ENCODE measurements at places on chromosomes 13 and 19.

DNA sequence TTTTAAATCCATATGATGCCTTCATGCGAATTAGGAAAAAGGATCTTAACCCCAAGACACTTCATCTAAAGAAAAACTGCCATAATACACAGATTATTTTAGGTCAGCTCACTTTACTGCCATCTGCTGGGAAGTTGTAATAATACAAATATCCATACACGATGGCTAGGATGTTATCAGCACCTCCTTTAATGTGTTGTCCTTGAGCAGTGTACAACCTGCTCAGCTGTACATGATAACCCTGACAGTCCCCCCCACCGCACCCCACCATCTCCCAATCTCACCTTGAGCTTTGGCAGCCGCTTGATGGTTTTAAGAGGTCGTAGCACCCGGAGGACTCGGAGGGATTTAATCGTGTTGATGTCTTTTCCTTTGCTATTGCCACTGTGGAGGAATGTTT lies 112.2 kb downstream of the IER2 start:
- peak; percentile 18 for DNase-seq

DNA sequence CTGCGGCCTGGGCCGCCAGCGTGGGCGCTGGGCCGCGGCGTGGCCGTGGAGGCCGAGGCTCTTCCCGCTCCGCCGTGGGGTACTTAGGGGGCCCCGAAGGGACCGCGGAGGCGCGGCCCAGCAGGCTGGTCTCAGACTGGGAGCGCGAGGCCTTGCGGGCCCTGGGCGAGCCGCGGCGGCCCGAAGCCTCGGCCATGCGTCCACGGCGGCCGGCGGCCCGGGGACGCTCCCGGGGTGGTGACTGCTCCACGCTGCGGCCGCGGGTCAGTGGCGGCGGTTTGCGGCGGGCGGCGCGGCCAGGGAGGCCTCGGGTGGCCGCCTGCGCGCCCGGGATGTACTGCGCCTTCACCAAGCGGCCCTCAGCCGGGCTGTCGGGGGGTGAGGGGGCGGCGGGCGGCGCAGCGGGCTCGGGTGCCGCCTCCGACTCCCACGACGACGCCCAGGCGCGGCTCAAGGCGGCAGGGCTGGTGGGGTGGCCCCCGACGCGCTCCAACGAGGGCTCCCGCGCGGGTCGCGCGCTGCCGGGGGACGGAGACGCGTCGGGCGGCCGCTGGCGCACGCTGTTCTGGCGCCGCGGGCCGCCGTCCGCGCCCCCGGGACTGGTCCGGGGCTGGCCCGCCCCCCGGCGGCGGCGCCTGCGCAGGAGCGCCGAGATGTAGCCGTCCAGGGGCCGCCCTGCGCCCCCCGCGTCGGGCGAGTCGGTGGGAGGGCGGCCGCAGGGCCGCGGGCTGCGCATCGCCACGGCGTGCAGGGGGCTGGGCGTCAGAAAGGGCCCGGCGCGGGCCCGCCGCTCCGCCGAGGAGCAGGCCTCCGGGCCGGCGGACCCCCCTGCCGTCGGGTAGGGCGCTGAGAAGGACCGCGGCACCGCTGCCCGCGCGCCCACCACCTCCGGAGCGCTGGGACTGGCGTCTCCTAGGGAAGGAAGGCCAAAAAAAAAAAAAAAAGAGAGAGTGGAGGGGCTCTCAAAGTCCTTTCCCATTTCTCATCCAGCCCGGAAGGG lies 11.7 kb downstream of the DACT3 start:
- DNase-seq, result no peak

GRCh38 chr13:26022538-26023292 lies 29.1 kb downstream of the SHISA2 start:
- no peak for DNase-seq

- no peak for DNase-seq
Measured at GRCh38 chr13:112670864-112671263, 19.0 kb upstream of the ATP11A start.

GRCh38 chr13:84433024-84433423 lies 550.8 kb upstream of the SLITRK1 start:
- no peak for DNase-seq

DNA sequence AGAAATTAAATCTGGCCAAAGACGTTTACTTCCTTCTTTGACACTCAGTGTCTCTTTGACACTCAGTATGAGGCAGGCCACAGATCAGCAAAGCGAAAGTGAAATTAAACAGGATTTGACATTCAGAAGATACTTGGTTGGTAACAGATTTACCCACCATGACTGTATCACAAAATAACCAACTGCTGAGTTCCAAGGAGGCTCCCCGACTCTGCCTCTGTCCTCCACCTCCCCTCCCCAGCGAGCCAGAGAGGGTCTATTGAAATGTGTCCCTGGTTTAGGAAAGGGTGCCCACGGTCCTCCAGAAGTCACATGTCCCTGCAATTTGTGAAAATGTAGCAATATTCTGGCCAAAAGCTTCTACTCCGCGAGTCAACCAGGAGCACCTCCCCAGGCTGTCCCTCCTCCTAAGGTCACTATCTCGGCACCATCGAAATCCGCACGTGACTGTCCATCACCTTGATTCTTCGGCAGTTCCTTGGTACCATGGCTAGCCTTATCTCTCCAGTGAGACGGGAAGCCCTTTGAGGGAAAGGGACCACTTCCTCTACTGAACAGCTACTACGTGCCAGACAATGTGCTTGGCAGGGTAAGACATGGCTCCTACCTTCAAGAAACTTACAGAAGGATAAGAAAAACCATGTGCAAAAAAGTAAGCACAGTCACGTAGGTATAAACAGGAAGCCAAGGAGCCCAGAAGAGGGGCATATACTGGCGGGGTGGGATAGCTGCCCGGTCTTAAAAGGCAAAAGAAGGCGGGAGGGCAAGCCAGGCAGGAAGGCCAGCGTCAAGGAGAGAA lies 1.5 kb downstream of the N4BP2L1 start:
- peak; percentile 43 for DNase-seq

- peak; percentile 28 for DNase-seq
Measured at GRCh38 chr19:3034656-3035541, 5.8 kb upstream of the TLE2 start.

DNA sequence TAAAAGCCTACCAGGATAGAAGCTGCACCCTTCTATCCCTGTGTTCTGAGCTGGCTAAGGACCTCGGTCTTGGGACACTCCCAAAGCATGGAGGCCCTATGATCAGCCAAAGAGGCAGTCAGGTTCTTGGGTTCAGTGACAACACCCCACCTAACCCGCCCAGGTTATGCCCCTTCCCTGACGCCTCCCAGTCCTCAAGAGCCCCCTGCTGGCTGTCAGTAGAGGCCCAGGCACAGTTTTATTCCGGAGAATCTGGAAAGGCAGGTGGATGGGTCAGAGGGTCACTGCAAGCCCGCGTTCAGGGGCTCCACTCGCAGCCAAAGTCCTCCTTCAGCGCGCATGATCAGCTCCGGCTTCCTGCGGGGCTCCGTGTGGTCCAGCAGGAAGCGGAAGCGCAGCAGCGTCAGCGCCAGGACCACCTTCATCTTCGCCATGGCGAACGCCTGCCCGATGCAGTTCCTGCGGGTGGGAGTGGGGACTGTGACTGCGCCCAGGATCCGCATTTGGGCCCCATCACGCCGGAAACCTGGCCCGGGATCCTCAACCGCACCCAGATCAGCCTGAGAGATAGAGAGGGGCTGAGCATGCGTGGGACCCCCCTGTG lies 22.3 kb downstream of the OR10H3 start:
- DNase-seq, result no peak

All from effector memory CD8-positive, alpha-beta T cell (primary cell).